Right atrium auricular region (tissue), 2 donors: ENCODE measurements at places on chromosomes 3 and 15. TPM values are rescaled to one million over a fixed set of nuclear protein-coding genes. Genes with fewer than 3 reads are reported as not detected.

GRCh38 chr3:63413523-63413922, 135.4 kb downstream of the SYNPR start:
- no peaks in the 10 kb centered on the region for H3K4me1 ChIP-seq
- no peak for DNase-seq
- H3K36me3 ChIP-seq: no peaks in the 10 kb centered on the region
- no peak overlapping the region for H3K4me3 ChIP-seq
- H3K27ac ChIP-seq: no peak overlapping the region

Gene DAPK2
- 57.6 TPM for total RNA-seq

Gene MGA
- 40.3 TPM for total RNA-seq

Gene CHL1
- 36.7 TPM for total RNA-seq

GRCh38 chr15:85289677-85290365, 90.6 kb upstream of the AKAP13 start:
- no peak overlapping the region for H3K4me3 ChIP-seq
- no peaks in the 10 kb centered on the region for H3K27me3 ChIP-seq
- no peaks in the 10 kb centered on the region for H3K36me3 ChIP-seq
- H3K4me1 ChIP-seq: no peaks in the 10 kb centered on the region
- H3K27ac ChIP-seq: no peak overlapping the region

GRCh38 chr3:70067860-70068521, 68.5 kb downstream of the SAMMSON start:
- H3K27me3 ChIP-seq: no peaks in the 10 kb centered on the region
- DNase-seq: no peak
- H3K36me3 ChIP-seq: no peaks in the 10 kb centered on the region

DNA sequence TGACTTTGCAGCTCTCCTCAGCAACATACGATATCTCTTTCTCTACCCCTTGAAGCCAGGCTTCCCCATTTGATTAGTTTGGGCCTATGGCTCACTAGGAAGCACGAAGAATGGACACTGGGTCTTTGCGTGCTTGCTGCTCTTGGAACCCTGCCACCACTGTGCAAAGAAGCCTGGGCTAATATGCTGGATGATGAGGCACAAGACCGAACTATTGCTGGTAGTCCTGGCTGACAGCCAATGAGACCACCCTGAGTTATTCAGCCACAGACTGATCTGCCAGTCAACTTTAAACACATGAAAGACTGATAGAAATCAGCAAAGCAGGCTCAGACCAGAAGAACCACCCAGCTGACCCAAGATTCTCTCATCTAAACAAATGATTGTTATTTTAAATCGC, 250.3 kb downstream of the CBLB start:
- no peaks in the 10 kb centered on the region for H3K27me3 ChIP-seq
- no peak overlapping the region for H3K27ac ChIP-seq
- H3K36me3 ChIP-seq: no peaks in the 10 kb centered on the region

DNA sequence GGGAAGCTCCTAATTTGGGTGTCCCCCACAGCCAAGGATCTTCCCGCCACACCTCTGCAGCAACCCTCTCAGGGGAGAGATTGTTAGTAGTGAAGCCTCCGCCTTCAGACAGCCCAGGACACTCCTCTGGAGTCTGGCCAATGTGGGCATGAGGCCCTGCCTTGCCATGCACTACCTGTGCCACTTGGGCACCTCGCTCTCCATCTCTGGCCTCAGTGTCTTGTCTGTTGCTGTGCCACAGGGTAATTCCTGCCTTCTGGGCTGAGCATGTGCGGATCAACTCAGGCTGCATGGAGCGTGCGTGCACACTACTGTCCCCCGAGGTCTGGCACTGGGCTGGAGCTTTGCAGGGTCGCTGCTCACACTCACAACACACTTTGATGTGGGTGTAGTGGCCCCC, 7.9 kb upstream of the MESP1 start:
- no peak overlapping the region for H3K27ac ChIP-seq
- H3K4me1 ChIP-seq: no peaks in the 10 kb centered on the region
- H3K4me3 ChIP-seq: no peak overlapping the region
- DNase-seq: no peak
- no peaks in the 10 kb centered on the region for H3K27me3 ChIP-seq
- H3K36me3 ChIP-seq: no peaks in the 10 kb centered on the region

DNA sequence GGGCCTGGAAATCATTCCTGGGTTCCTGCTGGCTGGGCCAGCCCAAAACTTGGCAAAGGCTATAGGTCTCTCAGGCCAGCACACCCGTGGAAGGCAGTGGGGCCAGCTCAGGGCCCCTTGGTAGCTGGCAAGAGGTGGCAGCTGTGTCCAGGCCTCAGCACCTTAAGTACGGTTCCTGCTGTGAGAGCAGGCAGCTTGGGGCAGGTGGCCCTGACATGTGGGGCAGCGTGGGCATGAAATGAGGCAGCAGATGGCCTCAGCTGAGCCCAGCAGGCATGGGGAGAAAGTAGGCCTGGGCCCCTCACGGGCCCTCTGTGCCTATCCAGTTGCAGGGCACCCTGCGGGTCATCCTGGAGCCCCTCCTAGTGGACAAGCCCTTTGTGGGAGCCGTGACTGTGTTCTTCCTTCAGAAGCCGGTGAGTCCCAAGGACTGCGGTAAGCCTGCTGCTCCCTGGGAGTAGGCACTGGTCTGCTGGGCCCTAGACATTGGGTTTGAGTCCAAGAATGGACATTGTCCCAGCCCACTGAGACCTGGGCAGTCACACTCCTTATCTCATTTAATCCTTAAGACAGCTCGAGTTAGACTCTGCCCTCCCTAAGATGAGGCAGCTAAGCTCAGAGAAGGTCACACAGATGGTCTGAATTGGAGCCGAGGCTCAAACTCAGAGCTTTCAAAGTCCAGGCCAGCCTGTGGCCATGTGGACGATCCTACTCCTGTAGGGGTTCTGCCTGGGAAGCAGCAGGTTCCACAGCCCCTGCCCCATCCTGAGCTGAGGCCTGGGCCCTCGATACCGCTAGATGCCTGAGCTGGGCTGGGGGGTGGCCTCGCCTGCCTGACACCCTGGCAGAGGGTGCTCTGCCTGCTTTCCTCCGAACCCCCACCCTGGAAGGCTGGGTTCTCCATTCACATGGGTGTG, 25.5 kb downstream of the ESYT3 start:
- no peaks in the 10 kb centered on the region for H3K36me3 ChIP-seq
- H3K27me3 ChIP-seq: no peaks in the 10 kb centered on the region
- H3K4me1 ChIP-seq: peaks cover 10% of the 10 kb centered on the region
- no peak overlapping the region for H3K4me3 ChIP-seq

GRCh38 chr3:153927107-153927506, 194.1 kb upstream of the ARHGEF26 start:
- H3K27ac ChIP-seq: no peak overlapping the region
- no peaks in the 10 kb centered on the region for H3K36me3 ChIP-seq
- no peak for DNase-seq

Gene C15orf62
- total RNA-seq: 0.83 TPM
